ENCODE measurements at places on chromosomes 13 and 19.

DNA sequence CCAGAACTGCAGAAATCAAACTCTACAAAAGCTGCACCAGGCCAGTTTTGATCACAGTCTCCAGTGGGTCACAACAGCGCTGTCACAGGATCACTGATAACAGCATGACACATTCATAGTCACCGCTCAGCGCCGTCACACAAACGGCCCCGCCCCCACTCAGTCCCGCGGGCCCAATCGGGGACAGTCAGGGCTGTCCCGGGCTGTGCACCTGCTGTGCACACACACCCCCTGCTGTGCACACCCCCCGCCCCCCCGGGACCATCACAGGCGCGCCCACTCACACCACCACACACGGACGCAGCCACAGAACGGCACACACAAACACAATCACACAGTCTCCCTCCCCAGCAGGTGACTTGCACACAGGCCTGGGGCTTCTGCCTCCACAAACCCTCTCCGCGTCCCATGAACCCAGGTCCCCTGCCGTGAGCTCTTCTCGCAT lies 435 bp upstream of the ZNF382 start:
- no peak for DNase-seq

- DNase-seq = peak; percentile 81
These were observed 129.0 kb upstream of the SPRY2 start for GRCh38 chr13:80469853-80470381.

GRCh38 chr13:113192902-113193301 lies 15.6 kb downstream of the PCID2 start:
- DNase-seq = no peak

GRCh38 chr19:38538386-38538785 lies 79.4 kb downstream of the MAP4K1 start:
- no peak for DNase-seq

DNA sequence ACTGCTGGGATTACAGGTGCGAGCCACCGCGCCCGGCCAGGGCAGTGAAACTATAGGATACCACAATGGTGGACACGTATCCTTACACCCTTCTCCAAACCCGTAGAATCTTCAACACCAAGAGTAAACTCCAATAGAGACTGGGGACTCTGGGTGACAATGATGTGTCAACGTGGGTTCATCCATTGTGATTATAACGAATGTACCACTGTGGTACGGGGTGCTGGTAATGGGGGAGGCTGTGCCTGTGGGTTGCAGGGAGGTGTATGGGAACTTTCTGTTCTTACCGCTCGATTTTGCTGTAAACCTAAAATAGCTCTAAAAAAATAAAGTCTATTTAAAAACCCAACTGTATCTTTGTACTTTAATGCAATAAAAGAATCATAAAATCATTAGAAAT lies 11.6 kb downstream of the GNG7 start:
- DNase-seq = no peak

Data from skin of body (tissue), 3 donors.